Parietal lobe (tissue), 2 donors: ENCODE measurements at places on chromosomes 12 and 14. TPM values are rescaled to one million over a fixed set of nuclear protein-coding genes. Genes with fewer than 3 reads are reported as not detected.

Gene EMP1
- 7.8 TPM for total RNA-seq

Gene RTL1
- total RNA-seq = not detected

Gene CD69
- not detected for total RNA-seq

Gene PPP4R4
- total RNA-seq = 1.6 TPM

Gene POTEG
- total RNA-seq = not detected

Gene SLCO1B1
- total RNA-seq = not detected

Gene CABP1
- 6.3 TPM for total RNA-seq
